Activated CD8-positive, alpha-beta T cell treated with anti-CD3 and anti-CD28 coated beads for 36 hours (primary cell): ENCODE measurements at places on chromosomes 1 and 21. TPM values are rescaled to one million over a fixed set of nuclear protein-coding genes. Genes with fewer than 3 reads are reported as not detected.

PLA2G2C gene
- 0.59 TPM for total RNA-seq

GJA8 gene
- total RNA-seq: not detected

C1orf210 gene
- total RNA-seq: not detected

DNA sequence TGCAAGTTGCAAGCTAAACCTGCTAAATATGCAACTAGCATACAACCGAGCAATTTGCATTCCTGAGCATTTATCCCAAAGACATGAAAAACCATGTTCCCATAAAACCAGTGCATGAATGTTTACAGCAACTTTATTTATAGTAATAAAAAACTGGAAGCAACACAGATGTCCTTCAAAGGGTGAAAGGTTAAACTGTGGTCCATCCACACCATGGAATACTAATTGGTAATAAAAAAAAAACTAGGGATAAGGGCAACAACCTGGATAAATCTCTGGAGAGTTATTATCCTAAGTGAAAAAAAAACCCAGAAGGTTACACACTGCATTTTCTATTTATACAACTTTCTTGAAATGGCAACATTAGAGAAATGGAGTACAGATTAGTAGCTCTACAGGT lies 474.1 kb downstream of the SMYD3 start:
- H3K36me3 ChIP-seq: no peaks in the 10 kb centered on the region
- DNase-seq: no peak
- H3K4me1 ChIP-seq: no peaks in the 10 kb centered on the region
- no peak overlapping the region for H3K4me3 ChIP-seq

SYT14 gene
- total RNA-seq: not detected

AUNIP gene
- total RNA-seq: 8.8 TPM
